ENCODE measurements at places on chromosomes 5 and 9.
A peak's percentile ranks its signal among the peaks of the same experiment; 100 is the strongest.

DNA sequence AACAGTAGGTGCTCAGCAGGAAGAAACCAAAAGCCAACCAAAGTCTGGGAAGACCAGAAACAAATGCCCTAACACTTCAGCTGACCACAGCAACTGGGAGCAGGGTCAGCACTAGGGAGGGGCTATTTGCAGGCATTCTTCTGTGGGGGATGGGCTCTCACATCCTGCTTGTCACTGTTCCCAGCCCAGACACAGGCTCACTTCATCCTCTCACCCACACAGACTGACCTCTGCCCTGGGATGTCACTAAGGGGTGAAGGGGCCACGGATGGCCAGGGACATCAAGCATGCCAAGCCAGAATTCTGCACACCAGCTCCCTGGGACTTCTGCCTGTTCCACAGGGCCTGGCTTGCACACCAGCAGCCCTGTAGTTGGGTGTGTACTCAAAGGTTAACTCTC, 28.7 kb downstream of the GFRA3 start:
- DNase-seq: no peak

- no peak for DNase-seq
Observed at GRCh38 chr5:136682986-136683385, 317.6 kb upstream of the TRPC7 start.

- no peak for DNase-seq
Observed at GRCh38 chr9:35569206-35569605, 35.9 kb upstream of the TESK1 start.

- DNase-seq: no peak
Observed at GRCh38 chr9:101381833-101382342, 2.9 kb downstream of the BAAT start.

DNA sequence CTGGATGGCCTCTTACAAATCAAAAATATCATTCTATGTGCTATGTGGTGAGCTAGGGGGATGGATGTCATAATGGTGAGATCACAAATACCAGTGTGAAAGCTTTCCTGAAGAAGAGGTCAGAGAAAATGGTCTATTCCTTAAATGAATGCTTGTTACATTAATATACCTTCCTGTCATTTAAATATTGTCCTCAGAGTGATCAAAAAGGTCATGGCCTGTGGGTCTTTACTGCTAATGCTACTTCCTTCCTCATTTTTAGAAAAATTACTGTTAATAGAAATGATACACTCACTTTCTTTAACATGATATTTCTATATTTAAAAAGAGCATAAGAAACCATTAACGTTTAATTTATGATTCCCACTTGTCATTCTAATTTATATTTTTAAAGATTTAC, 9.7 kb downstream of the OMD start:
- peak; percentile 13 for DNase-seq

GRCh38 chr5:176965633-176966032, 40.9 kb downstream of the UIMC1 start:
- no peak for DNase-seq

GRCh38 chr5:609506-609905, 2.6 kb upstream of the CEP72 start:
- DNase-seq: no peak

DNA sequence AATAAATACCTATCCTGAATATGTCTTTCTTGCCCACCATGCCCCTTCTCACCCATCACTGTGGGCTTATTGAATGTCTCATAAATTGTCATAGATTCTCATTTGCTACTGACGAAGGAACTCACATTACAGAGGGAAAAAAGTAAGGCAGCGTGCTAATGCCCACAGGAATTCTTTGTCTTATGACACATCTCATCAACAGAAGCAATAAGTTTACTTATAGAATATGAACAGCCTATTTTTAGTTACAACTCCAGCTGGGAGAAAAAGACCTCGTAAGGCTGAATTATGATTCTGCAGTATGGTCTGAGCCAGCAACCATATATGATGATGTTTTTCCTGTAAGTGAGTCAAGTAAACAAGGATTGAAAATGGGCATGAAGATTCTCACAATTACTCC, 22.4 kb upstream of the ATG10 start:
- DNase-seq: no peak

GRCh38 chr5:175621971-175622370, 35.9 kb upstream of the HRH2 start:
- no peak for DNase-seq

DNA sequence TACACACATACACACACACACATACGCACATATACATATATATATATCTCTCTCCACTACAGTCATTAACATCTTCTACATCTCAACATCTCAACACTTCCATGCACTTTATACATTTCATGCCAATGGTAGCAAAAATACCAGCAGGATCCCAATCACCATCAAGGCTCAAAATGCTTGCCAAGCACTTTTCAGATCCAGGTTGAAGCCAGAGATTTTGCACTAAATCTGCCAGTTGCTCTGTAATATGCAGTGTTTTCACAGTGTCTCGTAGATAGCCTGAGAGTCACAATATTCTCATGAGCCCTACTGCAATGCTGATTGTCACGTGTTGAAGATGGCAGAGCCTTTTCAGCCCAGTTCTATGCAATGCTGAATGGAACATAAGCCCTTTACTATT, 1140.9 kb upstream of the C9orf72 start:
- no peak for DNase-seq

Measured in NCI-H69 (cell line).